ENCODE measurements at places on chromosomes 11 and 22.

- no peak for DNase-seq
Observed at GRCh38 chr11:44963136-44963535, 12.5 kb upstream of the TP53I11 start.

- DNase-seq: no peak
Observed at GRCh38 chr11:129436573-129436972, 60.9 kb downstream of the BARX2 start.

DNA sequence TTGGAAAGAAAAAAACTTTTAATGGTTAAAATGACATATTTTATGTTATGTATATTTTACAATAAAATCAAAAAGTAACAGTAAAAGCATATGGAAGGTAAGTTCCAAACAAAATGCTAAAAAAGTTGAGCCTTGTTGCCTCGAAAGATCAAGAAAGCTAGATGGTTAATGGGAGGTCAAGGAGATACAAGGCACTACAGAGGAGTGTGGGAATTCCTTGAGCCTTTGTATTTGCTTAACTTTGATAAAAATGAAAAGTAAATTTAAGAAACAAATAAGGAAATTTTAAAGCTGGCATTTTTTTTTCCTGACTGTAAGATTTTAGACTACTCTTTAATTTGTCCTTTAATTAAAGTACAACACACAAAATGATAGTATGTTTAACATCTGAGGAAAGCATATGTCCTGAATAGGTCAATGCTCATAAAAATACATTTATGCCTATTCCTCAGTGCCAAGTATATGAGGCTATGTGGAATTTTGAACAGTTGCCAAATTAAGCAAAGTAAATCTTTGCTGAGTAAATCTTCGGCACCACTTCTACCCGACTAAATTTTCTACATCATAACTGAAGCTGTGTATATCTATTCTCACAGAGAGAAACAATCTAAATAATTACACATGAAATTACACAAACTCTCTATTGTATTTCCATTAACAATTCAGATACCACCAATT is 108.8 kb downstream of the TTC28 start:
- DNase-seq: no peak

- no peak for DNase-seq
Observed at GRCh38 chr11:70605468-70605815, 207.1 kb downstream of the CTTN start.

DNA sequence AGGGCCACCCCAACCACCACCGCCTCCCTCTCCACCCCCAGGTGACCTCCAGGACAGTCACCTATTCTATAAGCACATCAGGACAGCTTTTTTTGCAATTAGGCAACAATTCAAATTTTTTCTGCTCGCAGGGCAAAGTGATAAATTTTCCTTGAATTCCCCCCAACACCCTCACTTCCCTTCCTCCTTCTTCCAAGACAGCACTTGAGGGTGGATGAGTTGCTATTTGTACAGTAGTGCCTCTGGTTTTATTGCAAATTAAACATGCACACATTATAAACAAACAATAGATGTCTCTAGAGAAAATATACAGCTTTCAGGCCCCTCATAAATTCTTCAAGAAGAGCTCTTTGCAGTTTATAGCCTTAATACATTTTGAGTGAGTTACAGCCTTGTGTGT is 80.9 kb upstream of the USP47 start:
- no peak for DNase-seq

DNA sequence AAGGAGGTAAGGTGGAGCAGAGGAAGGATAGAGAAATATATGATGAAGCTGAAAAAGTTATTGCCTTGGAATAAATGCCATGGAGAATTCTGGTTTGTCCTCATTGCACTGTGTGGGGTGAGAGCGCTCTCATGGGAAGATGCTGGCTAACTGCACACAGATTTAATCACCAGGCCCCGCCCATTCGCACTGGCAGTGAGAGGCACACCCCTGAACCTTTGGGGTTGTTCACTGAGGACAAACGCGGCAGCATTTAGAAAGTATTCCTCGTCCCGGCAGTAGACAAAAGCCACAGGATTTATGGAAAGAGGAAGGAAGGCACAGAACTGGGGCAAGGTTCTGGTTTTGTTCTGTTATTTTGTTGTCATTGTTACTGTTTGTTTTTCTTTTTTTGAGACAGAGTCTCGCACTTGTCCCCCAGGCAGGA is 70.2 kb downstream of the MED15 start:
- DNase-seq: no peak

GRCh38 chr22:47225080-47225930 is 462.9 kb downstream of the TBC1D22A start:
- no peak for DNase-seq

DNA sequence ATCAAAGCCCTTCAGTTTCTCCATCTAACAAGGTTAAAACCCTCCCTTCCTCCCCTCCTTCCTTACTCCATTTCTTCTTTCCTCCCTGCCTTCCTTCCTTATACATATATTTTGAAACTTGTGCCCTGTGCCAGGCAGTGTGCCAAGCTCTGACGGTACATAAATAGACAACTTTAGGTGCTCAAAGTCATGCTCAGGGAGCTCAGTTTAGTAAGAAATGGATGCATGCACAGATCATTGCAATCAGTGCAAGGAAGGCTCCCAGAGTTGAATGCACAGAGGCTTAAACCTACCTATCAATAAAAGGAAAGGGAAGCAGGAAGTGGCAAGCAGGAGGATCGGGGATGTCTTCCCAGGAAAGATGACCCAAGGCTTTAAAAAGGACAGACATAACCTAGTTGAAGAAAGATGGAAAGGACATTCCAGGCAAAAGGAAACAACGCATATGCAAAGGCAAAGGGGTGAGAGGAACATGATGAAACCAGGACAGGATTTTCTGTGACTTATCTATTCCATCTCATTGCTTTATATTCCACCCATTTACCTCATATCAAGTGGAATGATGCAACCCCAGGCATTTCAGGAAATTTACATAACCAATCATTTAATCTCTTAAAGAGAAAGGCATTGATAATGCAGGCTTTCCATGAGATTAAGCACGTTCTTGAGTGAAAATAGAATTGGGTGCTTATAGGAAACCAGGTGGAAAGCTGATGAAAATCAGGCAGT is 13.2 kb downstream of the FZD4 start:
- no peak for DNase-seq

- DNase-seq: no peak
Observed at GRCh38 chr11:83068568-83068967, 3.1 kb downstream of the RAB30 start.

Measured in T-helper 2 cell (primary cell).